Effector memory CD8-positive, alpha-beta T cell (primary cell): ENCODE measurements at places on chromosomes 1 and 21.

DNA sequence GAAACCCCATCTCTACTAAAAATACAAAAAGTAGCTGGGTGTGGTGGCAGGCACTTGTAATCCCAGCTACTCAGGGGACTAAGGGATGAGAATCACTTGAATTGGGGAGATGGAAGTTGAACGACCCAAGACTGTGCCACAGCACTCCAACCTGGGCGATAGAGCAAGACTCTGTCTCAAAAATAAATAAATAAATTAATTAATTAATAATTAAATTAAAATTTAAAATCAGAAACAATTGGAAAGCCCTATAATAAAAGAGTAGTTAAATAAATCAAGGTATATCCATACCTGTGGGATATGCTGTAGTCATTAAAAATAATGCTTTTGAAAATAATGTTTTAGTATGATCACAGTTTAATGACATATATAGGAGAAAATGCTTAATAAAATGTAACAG, 15.6 kb upstream of the DDAH1 start:
- DNase-seq, result no peak

- no peak for DNase-seq
Observed at GRCh38 chr1:209383907-209384709, 199.4 kb upstream of the CAMK1G start.

DNA sequence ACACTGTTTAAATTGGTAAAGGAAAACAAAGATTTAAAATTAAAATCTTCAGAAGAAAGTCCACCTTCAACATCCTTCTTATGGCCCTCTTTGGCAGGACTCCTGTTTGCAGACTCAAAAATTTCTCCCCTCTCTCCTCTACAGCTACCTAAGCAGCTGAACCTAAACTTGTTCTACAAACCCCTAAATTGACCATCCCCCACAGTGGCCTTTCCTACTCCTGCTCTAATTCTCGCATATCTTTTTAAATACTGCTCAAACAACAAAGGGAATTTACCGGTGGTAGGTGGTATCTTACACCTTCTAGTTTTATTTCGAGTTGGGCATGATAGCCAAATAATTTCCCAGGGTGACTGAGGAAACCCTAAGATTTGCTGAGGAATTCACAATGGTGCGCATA, 53.5 kb upstream of the PDC start:
- no peak for DNase-seq

GRCh38 chr1:226309398-226310244, 657 bp upstream of the LIN9 start:
- no peak for DNase-seq

- DNase-seq, result no peak
Observed at GRCh38 chr1:182174513-182174855, 113.0 kb upstream of the ZNF648 start.

DNA sequence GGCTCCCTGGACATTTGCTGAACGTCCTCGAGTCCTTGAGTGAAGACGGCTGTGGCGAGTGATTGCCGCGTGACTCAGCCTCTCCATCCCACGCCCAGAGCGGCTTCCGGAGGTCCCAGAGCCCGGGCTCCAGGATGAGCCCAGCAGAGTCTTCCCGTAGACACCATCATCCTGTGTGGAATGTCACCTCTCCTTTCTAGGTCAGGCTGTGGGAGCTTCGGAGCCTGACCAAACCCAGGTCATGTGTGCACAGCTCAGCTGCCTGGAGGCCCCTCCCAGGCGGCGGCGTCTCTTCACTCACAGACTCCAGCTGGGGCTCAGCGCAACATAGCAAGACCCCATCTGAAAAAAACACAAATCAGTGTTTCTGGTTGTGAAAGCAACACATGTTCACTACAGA, 38.2 kb downstream of the PRKCZ start:
- DNase-seq, result no peak

DNA sequence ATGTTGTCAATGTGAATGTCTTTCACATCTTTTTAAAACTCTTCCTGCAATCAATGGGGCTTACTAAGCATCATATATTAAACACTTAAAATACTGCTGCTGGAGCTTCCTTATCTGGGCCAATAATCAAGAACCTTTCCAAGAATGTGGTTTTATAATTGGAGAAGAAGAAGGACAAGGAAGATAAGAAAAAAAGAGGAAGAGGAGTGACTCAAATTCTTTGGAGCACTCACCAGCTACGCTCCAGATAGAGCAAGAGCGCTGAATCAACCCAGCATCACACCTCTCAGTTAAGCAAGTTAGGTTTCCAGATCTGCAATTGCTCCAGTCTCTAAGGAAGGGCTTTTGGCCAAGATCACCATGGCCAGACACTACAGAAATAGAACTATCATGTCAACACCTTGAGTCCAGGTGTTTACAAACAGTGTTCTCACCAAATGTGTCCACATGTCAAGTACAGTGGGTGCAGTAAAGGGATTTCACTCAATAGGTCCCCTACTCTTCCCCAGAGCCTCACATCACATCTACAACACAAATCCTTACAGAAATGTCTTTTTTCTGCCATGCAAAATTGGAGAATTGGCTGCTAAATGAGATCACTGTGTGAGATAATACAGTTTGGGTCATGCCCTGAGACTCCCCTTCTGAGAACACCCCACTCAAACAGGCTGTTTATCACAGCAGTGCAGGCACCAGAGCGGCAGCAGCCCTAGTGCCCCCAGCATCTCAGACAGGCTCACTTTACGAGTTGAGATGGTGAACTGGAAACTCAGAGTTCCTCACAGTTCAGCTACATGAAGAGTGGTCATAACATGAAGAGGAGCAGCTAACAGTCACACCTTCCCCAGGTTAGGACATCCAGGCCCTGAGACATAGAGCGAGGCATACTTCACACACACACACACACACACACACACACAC, 1.7 kb upstream of the SPRR2B start:
- no peak for DNase-seq

- DNase-seq, result peak; percentile 59
Observed at GRCh38 chr1:182629499-182630096, 25.4 kb upstream of the RGS16 start.

- no peak for DNase-seq
Observed at GRCh38 chr1:88890791-88891317, 513 bp downstream of the GTF2B start.

DNA sequence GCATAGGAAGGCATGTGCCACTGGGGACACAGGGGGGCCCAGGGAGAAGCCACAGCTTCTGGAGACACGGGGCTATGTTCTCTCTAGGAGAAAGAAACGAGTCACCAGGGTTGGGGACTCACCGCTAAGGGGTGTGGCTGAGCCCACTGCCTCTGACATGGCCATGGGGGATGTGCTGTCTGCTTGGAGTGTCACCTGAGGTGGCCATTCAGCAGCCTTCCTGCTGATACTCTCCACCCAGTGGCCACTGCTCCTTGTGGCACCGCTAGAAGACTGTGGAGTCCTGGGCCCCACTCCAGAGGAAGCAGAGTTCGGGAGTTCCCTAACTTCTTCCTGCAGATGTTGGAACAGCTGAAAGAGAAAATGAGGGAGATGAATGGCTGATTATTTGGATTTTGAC, 91.2 kb upstream of the SLC45A1 start:
- DNase-seq, result no peak

- DNase-seq, result no peak
Observed at GRCh38 chr21:44594406-44594916, 2.2 kb upstream of the KRTAP10-6 start.

GRCh38 chr1:153352523-153352922, 3.9 kb upstream of the PGLYRP4 start:
- peak; percentile 49 for DNase-seq

- no peak for DNase-seq
Observed at GRCh38 chr1:61452176-61453035, 272.5 kb downstream of the TM2D1 start.

GRCh38 chr1:54738244-54738643, 22.6 kb downstream of the TTC4 start:
- DNase-seq, result no peak

- DNase-seq, result no peak
Observed at GRCh38 chr1:167465018-167465417, 53.3 kb downstream of the CD247 start.

DNA sequence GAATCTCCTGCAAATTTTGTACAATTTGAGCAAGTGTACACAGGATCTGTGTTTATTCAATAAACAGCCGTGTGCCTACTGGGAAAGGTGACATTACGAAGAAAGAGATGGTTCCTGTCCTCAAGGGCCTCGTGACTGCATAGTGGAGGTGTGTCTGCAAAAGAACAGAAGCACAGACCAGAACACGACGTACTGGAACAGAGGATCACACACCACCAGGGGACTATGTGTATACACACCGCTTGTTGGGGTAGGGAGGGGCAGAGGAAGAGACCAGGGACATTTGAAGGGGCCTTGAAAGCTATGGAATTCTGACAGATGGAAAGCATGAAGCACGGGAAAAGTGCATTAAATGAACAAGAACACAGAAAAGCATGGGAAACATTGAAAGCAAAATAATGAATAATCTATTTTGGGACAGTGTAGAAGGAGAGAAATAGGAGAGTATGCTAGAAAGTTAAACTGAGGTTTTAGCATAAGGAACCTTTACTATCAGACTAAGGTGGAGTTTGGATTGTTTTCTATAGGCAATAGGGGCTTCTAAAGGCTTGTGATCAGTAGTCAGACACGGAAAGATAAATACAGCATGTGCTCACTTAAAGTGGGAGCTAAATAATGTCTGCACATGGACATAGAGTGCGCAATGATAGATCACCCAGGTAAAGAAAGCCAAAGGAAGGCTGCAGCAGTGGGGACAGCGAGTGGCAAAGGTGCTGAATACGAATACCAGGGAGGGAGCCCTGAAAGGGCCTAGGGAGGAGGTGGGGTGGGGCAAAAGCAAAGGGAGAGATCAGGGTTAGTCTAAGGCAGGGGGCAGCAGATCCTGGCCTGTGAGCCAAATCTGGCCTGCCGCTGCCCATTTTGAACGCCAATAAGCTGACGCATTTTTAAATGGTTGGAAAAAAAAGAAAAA, 11.0 kb downstream of the JAK1 start:
- DNase-seq, result no peak

DNA sequence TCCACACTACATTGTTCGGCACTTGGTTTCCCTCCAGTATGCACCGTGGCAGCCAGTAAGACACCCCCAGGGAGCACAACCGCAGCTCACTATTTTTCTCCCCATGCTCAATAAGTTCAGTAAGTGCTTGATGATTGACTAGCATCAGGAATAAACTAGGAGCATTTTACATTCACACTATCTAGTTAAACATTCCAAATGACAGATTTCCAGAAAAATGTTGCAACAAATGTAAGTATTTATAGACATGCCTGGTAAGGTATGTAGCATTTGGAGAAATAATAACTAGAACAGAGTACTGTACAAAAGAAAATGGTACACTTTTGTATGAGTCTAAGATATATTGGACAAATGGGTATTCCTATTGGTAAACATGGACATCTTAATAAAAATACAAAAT, 92.9 kb downstream of the SLC45A1 start:
- DNase-seq, result no peak

DNA sequence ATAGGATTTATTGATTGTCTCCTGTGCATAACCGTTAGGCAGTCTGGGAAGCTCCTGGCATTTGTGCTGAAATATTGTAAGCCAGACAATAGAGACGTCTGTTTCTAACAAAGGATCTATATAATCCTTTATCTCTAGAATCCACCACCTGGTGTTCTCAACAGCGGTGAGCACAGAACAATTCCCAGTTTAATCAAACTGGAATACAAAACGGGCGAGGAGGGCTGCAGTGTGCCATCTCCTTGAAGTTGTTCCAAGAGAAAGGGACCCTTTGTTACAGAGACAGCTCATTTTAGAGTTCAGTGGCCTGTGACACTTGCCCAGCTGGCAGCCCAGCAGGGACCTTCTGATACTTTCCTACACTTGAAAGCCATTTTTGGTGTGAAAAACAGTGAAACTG, 162.8 kb upstream of the IVNS1ABP start:
- no peak for DNase-seq

- no peak for DNase-seq
Observed at GRCh38 chr1:66676613-66677298, 75.5 kb upstream of the DYNLT5 start.

DNA sequence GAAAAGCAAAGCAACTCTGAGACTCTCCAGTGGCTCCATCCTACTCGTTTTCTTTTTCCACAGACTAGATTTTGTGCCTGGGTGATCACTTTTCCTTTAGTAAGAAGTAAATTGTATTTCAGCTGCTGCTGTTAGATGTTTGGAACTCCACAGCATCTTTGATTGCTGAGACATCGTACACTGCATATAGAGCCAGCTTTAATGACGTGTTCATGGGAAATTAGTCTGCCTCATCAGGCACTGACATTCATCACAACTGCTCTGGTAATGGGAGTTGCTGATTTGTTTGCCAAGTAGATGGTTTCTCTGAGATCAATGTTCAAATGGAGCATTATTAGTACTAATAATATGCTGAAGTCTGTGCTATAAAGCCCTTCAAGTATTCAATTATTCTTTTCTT, 573.8 kb upstream of the NR5A2 start:
- no peak for DNase-seq

DNA sequence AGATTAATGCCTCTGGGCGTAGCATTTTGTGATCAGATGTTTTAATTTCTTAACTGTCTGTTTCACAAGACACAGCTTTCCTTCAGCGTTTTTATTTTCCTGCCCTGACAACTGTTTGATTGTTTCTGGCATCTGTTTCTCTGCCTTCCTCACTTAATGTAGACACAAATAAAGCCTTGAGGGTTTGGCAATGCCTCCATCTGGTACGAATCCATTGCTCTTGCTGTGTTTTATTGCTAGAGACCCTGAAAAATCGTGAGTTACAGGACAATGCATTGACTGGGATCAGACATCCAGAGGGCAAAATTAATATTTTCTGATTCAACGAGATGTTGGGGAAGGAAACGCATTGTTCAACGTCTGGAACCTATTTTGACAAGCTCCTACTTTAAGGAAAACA, 363.5 kb downstream of the MRPL39 start:
- no peak for DNase-seq

DNA sequence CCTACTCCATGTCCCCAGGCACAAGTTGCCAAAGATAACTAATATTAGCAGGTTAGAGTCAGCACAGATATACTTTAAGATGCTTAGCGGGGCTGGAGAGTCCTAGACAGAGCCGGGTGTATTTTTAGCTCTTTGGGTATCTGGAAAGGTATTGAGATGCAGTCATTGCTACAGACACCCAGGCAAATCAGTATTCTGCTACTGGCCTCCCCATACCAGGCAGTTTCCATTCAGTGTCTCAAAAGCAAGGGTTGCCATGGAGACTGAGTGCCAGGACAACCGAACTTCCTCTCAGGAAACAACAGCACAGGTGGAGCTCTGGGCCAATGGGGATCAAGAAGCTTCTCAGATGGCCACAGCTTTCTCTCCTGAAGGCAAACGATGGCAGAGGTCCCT, 45.3 kb downstream of the KCNC4 start:
- DNase-seq, result no peak

DNA sequence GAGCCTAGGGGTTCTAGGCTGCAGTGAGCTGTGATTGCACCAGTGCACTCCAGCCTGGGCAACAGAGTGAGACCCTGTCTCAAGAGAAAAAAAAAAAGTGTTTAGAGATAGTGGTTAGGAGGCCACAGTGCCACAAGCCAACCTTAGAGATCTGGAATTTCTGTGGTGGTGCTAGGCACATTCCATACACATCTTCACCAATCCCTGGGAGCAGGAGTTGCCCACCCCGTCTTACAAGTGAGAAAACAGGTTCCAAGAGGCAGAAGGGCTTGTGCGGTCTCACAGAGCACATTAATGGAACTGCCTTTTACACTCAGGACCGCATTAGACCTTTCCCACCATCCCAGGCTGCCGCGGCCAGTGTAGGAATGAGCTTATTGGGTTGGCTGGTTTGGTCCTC, 93.2 kb downstream of the EPHB2 start:
- no peak for DNase-seq

GRCh38 chr1:223712850-223713474, 623 bp downstream of the CAPN2 start:
- no peak for DNase-seq
